PC-3 (cell line): ENCODE measurements at places on chromosomes 1 and 21.

- no peak for DNase-seq
These were observed 258.4 kb upstream of the HOOK1 start for GRCh38 chr1:59556398-59556797.

GRCh38 chr1:110094931-110095654, 17.1 kb upstream of the UBL4B start:
- DNase-seq: no peak

GRCh38 chr1:34188418-34188817, 11.7 kb downstream of the C1orf94 start:
- DNase-seq: no peak

GRCh38 chr1:155272466-155273342, 600 bp downstream of the CLK2 start:
- peak; percentile 46 for DNase-seq

DNA sequence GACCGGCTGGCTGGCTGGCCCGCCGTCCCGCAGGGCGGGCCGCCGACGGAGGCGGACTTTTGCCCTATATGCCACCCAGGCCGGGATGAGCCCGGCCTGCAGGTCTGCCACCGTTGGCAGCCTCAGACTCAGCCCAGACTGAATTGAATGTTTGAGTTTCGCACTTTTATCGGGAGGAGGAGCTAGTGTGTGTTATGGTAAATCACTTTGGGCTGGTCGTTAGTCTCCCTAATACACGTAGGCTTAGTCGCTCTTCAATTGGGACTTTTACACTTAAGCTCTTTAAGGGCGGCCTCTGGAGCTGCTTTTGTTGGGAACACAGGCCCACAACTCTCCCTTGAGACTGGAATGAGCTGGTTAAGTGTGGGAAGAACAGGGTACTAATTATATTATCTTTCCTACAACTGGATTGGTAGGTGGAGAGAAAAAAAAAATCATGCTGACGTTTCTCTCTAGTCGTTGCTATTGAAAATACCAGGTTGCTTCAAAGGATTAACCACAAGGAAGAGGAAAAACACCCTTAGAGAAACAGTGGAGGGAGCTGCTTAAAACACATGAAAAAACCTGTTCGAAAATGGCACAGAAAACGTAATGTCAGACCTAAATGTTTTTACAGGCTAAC, 1.4 kb upstream of the IRF2BP2 start:
- DNase-seq: peak; percentile 76
